Muscle of leg (tissue), 16 donors: ENCODE measurements at places on chromosomes 4 and X. TPM values are rescaled to one million over a fixed set of nuclear protein-coding genes. Genes with fewer than 3 reads are reported as not detected.

GRCh38 chrX:633043-633984, 2.7 kb downstream of the SHOX start:
- DNase-seq: no peak

ADH7 gene
- total RNA-seq: not detected

DNA sequence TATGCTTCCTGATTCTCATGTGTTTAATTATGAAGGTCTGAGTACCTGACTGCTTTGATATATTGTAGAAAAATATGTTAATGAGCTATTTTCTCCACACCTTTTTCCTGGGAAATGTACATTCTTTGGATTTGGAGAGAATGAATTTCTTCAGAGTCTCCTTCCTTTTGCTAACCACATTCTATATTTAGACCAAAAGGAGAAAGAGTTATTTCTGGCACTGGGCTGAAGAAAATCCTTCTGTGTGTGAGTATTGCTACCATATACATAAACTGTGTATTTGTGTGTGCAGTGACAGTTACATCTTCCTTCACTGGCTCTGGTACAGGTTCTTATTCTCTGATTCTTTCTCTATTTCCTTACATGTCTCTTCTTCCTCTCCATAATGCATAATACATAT, 44.5 kb upstream of the PGRMC2 start:
- DNase-seq: no peak

- DNase-seq: no peak
Observed at GRCh38 chr4:157885811-157886210, 287.0 kb downstream of the GASK1B start.

GRCh38 chr4:160814726-160815125, 1349.1 kb downstream of the FSTL5 start:
- no peak for DNase-seq

GRCh38 chr4:153464068-153464467, 2.1 kb upstream of the TMEM131L start:
- peak; percentile 69 for DNase-seq

STPG2 gene
- 0.18 TPM for total RNA-seq

GRCh38 chr4:6183740-6184139, 16.6 kb downstream of the JAKMIP1 start:
- no peak for DNase-seq

COL4A5 gene
- 15.5 TPM for total RNA-seq

AADAT gene
- 5.7 TPM for total RNA-seq

DNA sequence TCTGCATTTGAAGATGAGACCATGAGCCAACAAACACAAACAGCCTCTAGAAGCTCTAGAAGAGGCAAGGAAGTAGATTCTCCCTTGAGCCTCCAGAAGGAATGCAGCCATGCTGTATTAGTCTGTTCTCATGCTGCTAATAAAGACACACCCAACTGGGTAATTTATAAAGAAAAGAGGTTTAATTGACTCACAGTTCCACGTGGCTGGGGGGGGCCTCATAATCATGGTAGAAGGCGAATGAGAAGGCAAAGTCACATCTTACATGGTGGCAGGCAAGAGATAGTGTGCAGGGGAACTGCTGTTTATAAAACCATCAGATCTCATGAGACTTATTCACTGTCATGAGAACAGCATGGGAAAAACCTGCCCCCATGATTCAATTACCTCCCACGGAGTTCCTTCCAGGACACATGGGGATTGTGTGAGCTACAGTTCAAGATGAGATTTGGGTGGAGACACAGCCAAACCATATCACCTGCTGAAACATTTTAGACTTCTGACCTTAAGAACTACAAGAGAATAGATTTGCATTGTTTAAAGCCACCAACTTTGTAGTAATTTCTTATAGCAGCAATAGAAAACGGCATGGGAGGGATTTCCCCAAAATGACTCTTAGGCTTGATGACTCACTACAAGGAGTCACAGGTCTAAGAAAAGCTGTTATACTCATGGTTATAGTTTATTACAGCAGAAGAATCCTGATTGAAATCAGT, 284.4 kb upstream of the SFRP2 start:
- DNase-seq: no peak

DNA sequence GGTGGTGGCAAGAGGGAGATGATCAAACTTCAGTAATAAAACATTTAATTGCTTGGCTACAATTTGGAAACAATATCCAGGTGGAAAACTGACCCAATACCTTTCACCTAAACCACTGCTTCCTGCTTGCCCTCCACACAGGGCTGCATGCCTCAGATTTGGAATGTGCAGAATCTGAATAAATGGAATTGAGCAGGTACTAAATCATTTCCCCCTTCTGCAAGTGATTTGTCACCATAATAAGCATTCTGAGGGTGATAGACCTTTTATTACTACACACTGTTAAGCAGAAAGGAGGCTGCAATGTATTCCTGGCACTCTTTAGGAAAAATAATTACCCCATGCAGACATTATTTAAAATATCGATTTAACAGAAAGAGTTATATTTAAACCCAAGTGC, 291.8 kb downstream of the IDS start:
- no peak for DNase-seq

MAGEA1 gene
- not detected for total RNA-seq
